ENCODE measurements at places on chromosomes 16 and 17. TPM values are rescaled to one million over a fixed set of nuclear protein-coding genes. Genes with fewer than 3 reads are reported as not detected.

MYL11 gene
- total RNA-seq: 1.1 TPM

AANAT gene
- total RNA-seq: not detected

IL21R gene
- total RNA-seq: 0.56 TPM

NXPH3 gene
- 2.1 TPM for total RNA-seq

ZG16 gene
- 758 TPM for total RNA-seq

GCGR gene
- total RNA-seq: not detected

NOD2 gene
- total RNA-seq: 0.79 TPM

PSME3IP1 gene
- 108 TPM for total RNA-seq

GSDMA gene
- total RNA-seq: 0.17 TPM

TSPAN10 gene
- 0.32 TPM for total RNA-seq

SLC13A2 gene
- total RNA-seq: 24.7 TPM

ALOX15 gene
- total RNA-seq: 0.13 TPM

MYH13 gene
- total RNA-seq: not detected

DYNLRB2 gene
- total RNA-seq: not detected

TNP2 gene
- total RNA-seq: not detected

SGCA gene
- 0.89 TPM for total RNA-seq

DUSP3 gene
- 43.4 TPM for total RNA-seq

SLC12A4 gene
- 8.7 TPM for total RNA-seq
